EH (cell line): ENCODE measurements at places on chromosomes 13 and 19.

DNA sequence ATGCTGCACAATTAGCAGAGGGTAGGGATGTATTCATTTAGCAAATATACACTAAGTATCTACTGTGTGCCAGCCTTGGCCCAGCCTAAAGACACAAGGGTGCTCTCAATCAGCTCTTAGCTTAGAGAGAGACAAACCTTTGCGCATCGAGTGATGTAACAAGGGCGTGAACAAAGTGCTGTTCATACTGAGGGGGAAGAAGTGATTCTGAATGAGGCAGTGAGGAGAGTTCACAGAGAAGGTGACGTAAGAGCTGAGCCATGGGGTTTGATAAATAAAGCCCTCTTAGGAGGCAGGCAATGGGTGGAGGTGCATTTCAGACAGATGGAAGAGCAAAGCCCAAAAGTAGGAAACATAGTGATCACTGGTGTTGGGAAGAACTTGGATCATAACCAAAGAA, 68.5 kb downstream of the FLT1 start:
- DNase-seq: no peak

DNA sequence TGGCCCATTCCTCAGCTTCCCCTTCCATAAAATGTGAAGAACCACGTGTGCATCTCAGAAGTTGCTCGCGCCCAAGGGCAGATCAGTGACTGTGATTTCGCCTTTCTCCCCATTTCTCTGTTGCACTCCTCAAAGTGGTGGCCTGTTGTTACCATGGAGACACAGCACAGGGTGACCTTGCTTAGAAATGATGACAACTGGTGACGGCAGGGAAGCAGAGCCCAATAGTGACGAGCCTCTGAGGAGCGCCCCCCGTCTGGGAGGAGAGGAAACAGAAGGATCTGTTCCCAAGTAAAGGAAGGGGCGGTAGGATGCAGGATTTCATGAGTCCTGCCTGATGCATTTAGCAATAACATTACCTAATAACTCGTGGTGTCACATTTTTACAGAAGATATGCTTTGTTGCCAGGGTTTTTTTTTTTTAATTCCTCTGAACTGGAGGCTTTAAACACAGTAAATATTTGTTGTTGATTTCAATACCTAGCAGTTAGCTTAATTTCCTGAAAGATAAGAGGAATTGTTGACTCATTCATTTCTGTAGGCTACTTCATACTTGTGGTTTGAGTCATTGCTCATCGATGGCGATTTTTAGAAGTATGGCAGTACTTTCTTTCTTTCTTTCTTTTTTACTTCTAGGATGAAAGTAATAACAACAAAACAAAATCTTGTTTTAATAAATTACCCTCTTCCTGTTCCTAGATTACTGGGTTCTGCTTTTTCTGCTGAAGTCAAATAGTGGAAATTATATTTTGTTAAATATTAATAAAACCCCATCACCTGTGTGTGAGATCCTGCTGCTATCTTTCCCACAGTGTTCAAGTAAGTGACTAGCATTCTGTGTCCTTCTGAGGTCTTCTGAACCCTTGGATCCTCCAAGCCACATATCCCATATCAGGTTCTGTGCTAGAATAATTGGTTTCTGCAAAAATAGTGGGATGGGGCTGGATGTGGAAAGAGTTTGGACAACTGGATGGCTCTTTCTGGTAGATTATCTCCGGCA, 36.0 kb downstream of the MBNL2 start:
- peak; percentile 86 for DNase-seq

GRCh38 chr13:111365149-111366005, 44.9 kb downstream of the TEX29 start:
- DNase-seq: no peak

- no peak for DNase-seq
Measured at GRCh38 chr13:45852494-45852893, 941 bp upstream of the SIAH3 start.

DNA sequence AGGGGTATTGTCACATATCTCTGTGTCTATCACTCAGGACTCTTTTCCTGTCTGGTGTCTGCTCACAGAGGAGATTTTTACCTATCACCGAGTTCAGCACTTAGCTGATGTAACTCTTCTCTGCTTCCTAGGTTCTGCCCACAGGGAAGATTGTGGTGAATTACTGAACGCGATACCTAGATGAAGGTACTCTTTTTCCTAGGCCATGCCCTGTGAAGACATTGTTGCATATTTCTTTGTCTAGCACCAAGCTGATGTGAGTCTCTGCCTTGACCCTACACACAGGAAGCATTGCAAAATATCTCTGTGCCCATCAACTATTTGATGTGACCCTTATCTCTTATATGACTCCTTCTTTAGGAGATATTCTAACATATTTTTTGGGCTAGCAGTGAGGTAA, 72.1 kb upstream of the ZNF43 start:
- DNase-seq: no peak

DNA sequence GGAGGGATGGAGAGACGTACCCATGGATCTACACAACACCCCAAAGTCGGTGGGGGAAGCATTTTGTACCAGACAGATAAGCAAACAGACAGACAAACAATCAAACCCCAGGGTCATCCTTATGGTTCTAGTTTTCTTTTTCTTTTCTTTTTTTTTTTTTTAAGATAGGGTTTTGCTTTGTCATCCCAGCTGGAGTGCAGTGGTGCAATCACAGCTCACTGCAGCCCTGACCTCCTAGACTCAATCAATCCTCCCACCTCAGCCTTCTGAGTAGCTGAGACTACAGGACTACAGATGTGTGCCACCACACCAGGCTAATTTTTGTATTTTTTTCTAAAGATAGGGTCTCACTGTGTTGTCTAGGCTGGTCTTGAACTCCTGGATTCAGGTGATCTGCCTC, 17.9 kb upstream of the FBL start:
- DNase-seq: no peak

DNA sequence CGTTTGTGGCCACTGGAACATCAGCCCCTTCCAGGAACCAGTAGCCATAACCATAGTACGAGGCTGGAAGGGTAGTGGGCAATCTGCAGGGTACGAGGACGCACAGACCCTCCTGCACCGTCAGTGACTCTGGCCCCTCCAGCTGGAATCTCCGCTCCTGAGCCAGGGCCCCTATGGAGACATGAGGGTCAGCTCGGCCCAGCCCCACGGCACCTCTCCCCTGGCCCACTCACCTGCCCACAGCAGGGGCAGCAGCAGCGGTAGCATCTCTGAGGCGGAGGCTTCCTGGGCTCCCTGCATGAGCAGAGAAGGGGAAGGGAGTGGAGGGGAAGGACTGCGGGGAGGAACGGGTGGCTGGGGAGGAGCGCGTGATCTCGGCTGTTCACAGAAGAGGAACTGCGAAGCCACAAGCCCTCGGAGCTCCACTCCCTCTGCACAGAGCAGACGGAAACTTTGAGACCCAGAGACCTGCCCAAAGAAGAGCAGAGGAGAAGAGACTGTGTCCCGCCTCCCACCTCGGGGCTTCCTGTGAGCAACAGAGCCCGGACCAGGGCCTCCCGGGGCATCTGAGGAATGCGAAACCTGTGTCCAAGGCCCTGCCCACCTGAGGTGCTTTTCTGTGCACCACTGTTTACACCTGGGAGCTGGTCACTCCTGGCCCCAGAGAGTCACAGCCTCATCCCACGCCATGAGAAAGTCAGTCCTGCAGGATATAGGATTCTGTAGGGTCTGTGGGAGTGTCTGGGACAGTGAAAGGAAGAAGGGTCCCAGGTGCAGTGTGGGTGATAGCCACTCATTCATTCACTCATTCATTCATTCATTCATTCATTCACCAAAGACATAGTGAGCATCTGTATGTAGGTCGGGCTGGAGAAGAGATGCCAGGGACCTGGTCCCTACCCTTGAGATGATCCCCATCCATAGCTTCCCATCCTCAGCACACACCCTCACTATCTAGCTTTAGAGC, at the start of gene SIGLEC6:
Gene SIGLEC6, minus strand, starts transcription at position 322 of the 967 bp plus-strand sequence. Its CDS starts 22 bp downstream, at position 300.
- DNase-seq: no peak

- no peak for DNase-seq
Measured at GRCh38 chr13:58850161-58850560, 1218.6 kb downstream of the PCDH17 start.

DNA sequence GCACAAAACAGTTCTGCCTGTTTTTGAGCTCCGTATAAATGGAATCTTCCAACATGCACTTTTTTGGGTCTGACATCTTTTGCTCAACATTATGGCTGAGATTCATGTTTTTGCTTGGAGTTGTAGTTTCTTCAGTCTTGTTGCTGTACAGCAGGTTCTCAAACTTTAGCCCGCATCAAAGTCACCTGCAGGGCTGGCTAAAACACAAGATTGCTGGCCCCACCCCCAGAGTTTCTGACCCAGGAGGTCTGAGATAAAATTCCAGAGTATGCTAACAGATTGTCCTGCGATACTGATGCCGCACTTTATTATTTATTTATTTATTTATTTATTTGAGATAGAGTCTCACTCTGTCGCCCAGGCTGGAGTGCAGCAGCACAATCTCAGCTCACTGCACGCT, 79.8 kb upstream of the WASF3 start:
- DNase-seq: no peak

DNA sequence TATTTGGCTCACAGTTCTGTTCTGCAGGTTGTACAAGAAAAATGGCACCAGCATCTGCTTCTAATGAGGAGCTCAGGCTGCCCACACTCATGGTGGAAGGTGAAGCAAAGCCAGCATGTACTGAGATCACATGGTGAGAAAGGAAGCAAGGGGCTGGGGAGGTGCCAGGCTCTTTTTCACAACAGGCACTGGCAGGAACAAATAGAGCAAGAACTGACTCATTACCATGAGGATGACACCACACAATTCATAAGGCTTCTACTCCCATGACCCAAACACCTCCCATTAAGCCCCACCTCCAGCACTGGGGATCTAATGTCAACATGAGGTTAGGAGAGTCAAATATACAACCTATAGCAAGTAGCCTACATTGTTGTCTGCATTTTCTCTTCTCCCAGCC, 522.6 kb downstream of the RFC3 start:
- DNase-seq: peak; percentile 53

DNA sequence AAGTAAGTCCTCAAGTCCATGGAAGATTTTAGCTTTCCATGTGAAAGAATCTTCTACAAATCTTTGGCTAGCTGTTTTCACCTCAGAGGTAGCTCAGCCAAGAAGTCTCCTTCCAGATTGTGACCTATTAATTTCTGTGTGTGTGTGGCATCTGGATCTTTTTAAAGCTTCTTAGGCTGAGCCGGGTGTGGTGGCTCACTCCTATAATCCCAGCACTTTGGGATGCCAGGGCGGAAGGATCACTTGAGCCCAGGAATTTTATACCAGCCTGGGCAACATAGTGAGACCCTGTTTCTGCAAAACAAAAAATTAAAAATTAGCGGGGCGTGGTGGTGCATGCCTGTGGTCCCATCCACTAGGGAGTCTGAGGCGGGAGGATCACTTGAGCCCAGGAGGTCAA, 13.4 kb upstream of the SLC44A2 start:
- DNase-seq: peak; percentile 6

- DNase-seq: peak; percentile 49
Measured at GRCh38 chr13:44219577-44220548, 153.8 kb upstream of the SERP2 start.

DNA sequence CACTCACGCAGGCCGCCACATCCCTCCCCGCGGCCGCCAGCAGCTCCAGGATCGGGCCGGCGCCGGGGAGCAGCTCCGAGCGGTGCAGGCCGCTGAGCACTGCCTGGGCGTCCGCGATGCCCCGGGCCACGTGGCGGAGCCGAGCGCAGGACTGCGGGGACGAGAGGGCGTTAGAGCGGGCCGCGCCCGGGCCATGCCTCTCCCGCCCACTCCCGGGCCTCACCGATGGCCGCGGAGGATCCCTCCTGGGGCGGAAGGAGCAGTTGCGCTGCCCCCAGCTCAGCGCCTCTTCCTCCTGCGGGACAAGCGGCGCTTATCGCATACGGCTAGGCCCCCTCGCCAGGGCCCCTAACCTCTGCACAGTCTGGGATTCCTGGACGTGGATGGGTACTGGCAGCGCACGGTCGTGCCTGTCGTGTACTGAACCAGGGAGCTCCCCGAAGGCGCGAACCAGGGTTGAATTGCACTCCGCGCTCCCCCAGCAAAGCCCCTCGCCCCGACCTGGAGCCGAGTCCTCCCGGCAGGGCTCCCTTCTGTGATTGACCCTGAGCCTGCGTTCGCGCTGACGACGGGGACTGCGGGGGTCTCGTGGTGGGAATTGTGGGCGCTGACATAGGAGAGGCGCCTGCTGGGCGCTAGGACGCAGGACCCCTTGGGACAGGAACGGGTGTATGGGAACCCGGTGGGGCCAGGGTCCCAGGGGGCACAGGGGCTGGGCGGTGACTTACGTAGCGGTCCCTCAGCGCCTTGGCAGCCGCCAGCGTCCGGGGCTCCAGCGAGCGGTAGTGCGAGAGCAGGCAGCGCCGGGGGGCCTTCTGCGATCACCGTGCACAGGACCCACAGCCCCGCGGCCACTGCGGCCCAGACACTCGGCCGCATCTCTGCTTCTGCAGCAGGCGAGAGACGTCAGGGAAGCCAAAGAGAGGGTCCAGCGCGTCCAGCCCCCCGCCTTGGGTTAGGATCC, 673 bp downstream of the IFNL4 start:
- DNase-seq: no peak

- DNase-seq: no peak
Measured at GRCh38 chr13:33869005-33869404, 51.1 kb downstream of the RFC3 start.

DNA sequence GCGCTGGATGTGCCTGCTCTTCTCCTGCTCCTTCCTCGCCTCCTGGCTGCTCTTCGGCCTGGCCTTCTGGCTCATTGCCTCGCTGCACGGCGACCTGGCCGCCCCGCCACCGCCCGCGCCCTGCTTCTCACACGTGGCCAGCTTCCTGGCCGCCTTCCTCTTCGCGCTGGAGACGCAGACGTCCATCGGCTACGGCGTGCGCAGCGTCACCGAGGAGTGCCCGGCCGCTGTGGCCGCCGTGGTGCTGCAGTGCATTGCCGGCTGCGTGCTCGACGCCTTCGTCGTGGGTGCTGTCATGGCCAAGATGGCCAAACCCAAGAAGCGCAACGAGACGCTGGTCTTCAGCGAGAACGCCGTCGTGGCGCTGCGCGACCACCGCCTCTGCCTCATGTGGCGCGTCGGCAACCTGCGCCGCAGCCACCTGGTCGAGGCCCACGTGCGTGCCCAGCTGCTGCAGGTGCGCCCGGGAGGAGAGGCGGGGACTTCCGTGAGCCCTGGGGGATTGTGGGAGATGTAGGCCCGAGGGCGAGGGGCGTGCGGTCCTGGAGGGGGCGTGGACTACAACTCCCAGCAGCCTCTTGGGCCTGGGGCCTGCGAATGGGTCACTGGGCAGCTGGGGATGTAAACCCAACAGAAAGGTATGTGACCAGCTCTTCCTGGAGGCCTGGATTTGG, 6.7 kb downstream of the KCNJ14 start:
- DNase-seq: no peak

GRCh38 chr13:109712124-109712722, 74.2 kb downstream of the IRS2 start:
- DNase-seq: no peak

GRCh38 chr13:43110036-43110435, 86.7 kb downstream of the DNAJC15 start:
- DNase-seq: no peak

- peak; percentile 71 for DNase-seq
Measured at GRCh38 chr19:39363901-39364457, 21.8 kb downstream of the SAMD4B start.

GRCh38 chr13:111338841-111339240, 18.4 kb downstream of the TEX29 start:
- no peak for DNase-seq
